ENCODE measurements at places on chromosomes 16 and 17. TPM values are rescaled to one million over a fixed set of nuclear protein-coding genes. Genes with fewer than 3 reads are reported as not detected.

DBNDD1 gene
- 3.0 TPM for total RNA-seq

- DNase-seq = no peak
Measured at GRCh38 chr16:878886-879285, 78.4 kb upstream of the GNG13 start.

- DNase-seq = no peak
Measured at GRCh38 chr16:85463672-85464382, 149.3 kb upstream of the GSE1 start.

DNA sequence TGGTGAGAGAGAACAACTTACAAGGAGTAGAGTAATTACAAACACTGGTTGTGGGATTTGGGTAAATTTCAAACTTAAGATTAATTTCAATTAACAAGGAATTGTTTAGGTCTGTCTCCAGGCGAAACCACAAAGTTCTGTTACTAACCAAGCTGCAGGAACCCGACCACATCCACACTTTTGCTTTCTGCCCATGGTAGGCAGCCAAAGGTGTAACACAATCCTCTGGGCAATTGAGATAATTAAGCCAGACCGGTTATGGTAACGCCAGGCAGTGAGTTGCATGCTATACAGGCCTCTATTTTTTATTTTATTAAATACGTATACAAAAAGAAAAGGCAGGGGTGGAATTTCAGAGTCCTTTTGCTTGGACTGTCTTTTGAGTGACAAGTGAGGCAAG lies 12.0 kb downstream of the KCNJ2 start:
- no peak for DNase-seq

DNA sequence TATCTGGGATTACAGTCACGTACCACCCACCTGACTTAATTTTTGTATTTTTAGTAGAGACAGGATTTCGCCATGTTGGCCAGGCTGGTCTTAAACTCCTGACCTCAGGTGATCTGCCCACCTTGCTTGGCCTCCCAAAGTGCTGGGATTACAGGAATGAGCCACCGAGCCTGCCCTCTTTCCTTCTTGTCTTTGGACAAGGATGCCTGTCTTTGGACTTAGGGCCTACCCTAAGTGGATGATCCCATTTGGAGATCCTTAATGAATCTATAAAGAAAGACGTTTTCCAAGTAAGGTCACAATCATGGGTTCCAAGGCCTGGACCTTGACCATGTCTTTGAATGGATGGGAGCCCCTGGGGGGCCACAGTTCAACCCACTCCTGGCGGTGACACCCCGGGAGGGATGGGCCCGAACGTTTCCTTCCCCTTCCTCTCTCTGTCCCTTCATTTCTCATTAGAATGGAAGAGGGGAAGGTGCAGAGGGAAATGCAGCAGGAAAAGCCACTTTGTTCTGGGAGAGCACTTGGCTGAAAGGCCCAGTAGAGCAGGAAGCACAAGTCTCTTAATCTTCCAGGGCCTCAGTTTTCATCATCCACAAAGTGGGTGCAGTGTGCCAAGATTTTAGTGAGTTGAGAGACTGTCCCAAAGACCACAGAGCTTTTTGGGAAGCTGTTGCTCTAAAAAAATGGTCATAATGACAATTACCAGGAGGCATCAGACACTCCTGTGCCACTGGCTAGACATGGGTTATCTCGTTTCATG lies 353.3 kb downstream of the SEC14L1 start:
- peak; percentile 36 for DNase-seq

- DNase-seq = no peak
Measured at GRCh38 chr16:82649766-82650165, 23.0 kb downstream of the CDH13 start.

- DNase-seq = peak; percentile 70
Measured at GRCh38 chr16:56985962-56986360, 3.4 kb upstream of the NLRC5 start.

GRCh38 chr16:88316151-88316550 lies 66.6 kb upstream of the ZNF469 start:
- no peak for DNase-seq

DNA sequence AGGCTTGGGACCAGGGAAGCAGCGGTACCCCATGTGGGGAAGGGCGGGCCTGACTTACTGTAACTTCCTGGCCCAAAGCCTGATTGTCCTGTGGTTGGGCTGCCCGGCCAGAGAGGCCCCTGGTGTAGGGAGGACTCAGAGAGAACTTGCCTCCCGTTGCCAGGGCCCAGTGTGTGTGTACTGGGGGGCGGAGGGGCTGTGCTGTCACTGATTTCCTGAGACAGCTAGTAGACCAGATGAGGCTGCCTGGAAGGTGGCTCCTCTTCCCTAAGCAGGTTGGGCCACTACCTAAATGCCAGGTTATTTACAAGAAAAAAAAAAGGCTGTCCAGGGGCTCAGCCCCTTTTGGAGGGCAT lies 16.7 kb downstream of the SOCS3 start:
- peak; percentile 92 for DNase-seq

TNS4 gene
- total RNA-seq = not detected

DNA sequence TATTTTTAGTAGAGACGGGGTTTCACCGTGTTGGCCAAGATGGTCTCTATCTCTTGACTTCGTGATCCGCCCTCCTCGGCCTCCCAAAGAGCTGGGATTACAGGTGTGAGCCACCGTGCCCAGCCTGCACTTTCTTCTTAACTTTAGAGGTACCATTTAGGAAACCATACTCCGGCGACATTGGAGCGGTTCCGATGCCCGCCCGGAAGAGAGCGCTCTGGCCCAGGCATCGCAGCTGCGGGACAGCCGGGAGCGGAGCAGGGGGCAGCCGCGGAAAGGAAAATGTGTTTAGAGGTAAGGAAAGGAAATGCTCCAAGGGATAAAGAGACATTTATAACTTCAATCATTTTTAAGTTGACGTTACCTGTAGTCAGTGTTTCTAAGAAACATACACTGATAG lies 6.0 kb upstream of the HS3ST3B1 start:
- no peak for DNase-seq

GRCh38 chr16:68508641-68509240 lies 30.4 kb upstream of the ZFP90 start:
- no peak for DNase-seq

GRCh38 chr16:66206363-66206762 lies 160.1 kb upstream of the CDH5 start:
- no peak for DNase-seq

GRCh38 chr17:57379895-57380434 lies 123.6 kb downstream of the MSI2 start:
- DNase-seq = no peak

DNA sequence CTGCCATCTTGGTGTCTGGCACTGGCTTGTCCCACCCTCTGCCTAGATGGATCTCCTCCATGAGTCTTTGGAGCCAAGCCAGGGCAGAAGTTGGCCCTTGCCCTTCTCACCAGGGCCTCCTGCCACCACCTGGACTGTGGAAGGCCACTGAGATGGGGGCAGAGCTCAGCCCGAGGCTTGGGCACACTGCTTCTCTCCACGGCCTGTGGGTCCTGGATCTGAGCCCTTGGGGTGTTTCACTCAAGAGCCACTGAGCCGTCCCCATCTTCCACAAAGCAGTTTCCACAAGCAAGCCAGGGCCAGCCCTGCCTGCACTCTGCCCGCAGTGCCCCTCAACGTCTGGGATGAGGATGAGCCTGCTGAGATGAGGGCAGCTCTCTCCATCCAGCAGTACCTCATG lies 16.7 kb upstream of the CD300A start:
- no peak for DNase-seq

DNA sequence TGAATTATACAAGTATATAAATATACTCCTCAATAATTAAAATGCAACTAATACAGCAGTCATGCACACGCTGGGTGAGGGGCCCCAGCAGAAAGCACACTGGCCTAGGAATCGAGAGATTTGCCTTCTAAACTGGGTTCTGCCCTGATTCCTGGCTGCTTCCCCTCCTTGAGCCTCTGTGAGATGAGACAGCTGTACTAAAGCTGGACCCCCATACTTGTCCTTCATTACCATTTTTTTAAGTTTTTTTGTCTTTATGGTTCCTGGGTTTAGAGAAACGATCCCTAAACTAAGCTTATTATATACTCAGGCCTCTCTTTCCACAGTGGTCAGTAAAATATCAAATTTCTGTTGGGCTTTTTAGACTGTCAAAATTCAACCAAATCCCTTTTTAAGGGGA lies 195.1 kb upstream of the DYNLRB2 start:
- no peak for DNase-seq

CCL8 gene
- total RNA-seq = 1.9 TPM
